ENCODE measurements at places on chromosomes 16 and 17. TPM values are rescaled to one million over a fixed set of nuclear protein-coding genes. Genes with fewer than 3 reads are reported as not detected.
A peak's percentile ranks its signal among the peaks of the same experiment; 100 is the strongest.

DNA sequence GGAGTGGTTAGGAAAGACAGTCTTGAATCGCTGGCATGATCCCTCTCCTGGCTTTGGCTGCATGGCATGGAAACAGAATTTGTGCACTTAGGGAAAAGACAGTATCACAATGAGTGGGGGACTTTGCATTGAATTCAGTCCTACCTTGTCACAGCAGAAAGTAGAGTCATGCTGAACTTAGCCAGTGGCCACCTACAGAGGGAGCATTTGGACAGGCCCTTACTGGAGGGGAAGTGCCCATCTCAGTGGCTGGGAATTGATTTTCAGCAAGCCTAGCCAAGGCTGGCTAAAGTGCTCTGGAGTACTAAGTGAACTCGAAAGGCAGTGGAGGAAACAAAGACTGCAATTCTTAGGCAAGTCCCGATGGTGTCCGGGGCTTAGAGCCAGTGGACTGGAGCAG, 364.3 kb upstream of the TOM1L1 start:
- no peak for DNase-seq

DNA sequence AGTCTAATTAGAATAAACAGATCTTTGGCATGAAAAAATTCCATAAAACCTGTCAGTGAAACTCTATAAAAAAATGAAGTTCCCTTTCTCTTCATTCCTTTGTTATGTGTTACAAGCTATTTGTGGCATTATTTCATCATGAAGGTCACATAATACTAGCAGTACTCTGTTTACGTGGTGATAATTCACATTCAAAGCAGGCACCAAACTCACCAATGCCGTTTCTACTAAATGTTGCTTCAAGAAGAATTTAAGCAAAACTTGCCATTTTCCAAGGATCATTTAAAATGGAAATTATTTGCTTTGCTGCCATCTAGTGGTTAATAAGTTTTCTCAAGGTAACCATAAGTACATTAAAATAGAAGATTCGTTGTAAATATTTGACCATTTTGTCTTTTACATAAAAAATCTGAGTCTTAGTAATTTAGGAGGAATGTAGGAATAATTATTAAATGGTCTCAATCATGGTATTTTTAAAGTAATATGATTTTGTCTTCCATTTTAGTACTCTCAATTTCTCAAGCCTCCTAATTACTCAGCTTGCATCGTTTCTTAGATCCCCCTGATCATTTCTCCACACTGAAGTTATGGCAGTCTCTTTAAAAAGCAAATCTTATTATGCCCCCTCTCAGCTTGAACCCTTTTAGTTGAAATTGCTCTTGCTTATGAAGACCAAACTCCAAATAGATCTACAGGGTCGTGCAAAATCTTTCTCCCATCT, 80.8 kb downstream of the OMG start:
- peak; percentile 92 for DNase-seq

The LDHD gene
- total RNA-seq = not detected

DNA sequence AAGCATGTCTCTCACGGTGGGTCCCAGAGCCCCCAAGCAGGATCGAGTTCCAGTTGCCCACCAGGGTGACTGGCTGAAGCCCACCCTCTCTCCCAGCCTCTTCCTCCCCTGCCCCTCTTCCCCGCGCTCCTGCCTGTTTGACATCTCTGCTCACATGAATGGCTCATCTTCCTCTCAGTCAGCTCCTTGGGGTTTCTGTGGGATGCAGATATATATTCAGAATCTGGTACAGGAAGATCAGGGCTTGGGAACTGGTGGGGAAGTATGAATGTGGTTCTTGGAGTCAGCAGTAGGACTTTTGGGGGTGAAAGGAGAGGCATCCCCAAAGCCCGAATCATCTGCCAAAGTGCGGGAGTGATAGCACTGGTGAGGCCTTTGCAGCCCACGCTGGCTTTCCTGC, 158.9 kb upstream of the CIBAR2 start:
- DNase-seq = no peak

GRCh38 chr17:66583112-66583748, 251.7 kb upstream of the CACNG5 start:
- no peak for DNase-seq

DNA sequence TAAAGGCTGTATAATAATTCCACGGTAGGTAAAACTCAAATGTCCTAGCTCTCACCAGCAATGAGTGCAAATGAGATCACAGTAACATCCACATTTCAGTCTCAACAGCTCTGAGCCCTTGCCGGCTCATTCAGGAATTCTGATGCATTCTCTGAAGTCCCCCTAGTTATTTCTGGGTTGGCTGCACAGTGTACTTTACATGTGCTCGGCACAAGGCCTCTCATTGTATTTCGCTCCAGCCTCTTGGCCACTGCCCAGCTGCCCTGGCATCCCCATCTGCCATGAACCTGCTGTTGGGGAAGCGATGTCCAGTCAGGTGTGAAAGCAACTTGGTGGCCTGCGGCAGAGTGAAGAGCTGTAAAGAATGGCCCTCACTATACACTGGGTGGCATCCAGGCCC, 14.3 kb downstream of the PRCD start:
- no peak for DNase-seq

The ALDH3A2 gene
- total RNA-seq = 7.9 TPM

DNA sequence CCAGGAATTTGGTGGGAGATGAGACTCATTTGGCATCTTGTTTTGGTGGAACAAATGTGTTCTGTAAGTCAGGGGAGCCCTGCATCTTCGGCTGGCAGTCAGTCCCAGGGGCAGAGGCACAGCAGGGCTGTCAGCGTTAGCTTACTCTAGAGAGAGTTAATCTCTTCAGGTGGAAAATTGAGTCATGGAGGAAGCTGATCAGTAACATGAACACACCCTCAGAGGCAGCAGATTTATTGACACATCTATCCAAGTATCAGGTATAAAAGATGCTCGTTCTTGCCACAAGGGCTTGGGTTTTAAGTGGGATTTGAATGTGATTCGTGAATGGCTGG, 55.2 kb downstream of the EPN2 start:
- no peak for DNase-seq

The C16orf96 gene
- total RNA-seq = not detected

The KRTAP29-1 gene
- not detected for total RNA-seq

- peak; percentile 44 for DNase-seq
Measured at GRCh38 chr16:67283039-67283825, 3.9 kb downstream of the PLEKHG4 start.

The CD300C gene
- not detected for total RNA-seq

DNA sequence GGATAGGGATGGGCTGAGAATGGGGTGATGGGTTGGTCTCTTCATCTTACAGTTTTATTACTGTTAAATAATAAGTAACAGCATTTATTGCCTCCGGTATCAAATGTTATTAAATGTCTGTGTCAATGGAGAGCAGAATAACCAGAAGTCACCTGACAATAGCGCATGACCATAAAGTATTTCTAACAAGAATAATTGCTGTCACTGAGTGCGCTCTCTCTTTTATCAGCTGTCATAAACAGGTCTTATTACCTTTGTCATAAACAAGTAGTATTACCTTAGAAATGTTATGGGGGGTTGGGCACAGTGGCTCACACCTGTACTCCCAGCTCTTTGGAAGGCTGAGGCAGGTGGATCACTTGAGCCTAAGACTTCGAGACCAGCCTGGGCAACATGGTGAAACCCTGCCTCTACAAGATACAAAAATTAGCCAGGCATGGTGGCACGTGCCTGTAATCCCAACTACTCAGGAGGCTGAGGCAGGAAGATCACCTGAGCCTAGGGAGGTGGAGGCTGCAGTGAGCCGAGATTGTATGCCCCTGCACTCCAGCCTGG, 120.6 kb downstream of the MAP2K6 start:
- DNase-seq = no peak

GRCh38 chr17:74739227-74739831, 2.3 kb downstream of the RAB37 start:
- DNase-seq = no peak

DNA sequence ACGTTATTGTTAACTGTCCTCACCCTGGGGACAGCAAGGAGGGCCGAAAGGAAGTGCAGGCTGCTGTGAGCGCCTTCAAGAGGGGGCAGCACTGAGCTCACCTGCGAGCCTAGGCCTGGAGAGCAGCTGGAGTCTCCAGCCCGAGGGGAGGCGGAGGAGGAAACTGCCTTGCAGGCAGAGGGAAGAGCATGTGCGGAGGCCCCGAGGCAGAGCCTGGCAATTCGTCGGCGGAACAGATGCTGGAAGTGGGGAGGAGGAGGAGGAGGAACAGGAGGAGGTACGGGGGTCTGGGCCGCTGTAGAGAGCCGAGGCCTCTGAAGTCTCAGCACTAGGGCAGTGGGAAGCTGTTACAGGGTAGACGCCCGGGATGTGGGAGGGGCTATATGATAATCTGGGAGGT, 49.6 kb upstream of the PLCG2 start:
- no peak for DNase-seq

DNA sequence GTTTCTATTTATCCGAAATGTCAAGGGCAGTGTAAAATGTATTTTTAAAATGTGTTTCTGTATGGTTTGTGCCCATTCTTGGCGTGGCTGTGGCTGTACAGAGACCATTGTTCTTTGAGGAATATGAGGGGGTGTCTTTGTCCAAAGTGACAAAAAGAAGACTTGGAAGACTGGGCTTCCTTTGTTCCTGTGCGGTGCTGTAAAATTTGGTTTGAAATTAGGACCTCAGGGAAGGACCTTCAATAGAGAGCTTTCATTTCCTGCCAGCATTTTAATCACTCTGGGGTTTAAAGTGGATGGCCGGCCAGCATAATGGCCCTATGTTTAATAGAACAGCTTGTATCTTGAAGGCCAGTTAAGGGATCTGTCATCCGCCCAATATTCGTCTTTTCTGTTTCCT, 190.1 kb upstream of the TBX2 start:
- no peak for DNase-seq

DNA sequence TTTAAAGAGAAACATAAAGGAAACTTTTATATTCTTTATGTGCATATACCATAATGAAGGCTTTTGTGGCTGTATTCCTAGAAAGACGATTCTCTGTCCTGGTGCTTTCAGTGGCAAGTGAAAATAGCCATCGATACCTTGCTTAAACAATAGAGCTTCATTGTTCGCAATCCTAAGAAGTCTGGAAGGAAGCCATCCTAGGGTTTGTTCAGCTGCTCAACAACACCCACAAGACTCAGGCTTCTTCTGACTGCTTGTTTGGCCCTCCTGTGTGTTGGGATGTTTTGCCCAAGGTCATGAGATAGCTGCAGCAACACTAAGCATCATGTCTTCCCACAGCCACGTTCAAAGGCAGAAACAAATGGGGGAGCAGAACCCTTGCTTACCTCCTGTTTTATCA, 36.1 kb upstream of the COX10 start:
- no peak for DNase-seq

GRCh38 chr16:27977966-27978365, 85.5 kb downstream of the GSG1L start:
- DNase-seq = peak; percentile 40

- DNase-seq = no peak
Measured at GRCh38 chr16:75452464-75453190, 11.9 kb downstream of the TMEM170A start.

The ALOX12 gene
- not detected for total RNA-seq

- no peak for DNase-seq
Measured at GRCh38 chr16:4976079-4976478, 17.9 kb downstream of the SEC14L5 start.

The GLYR1 gene
- total RNA-seq = 27.8 TPM

GRCh38 chr16:75921281-75921680, 195.0 kb upstream of the CPHXL start:
- DNase-seq = no peak

The KRT15 gene
- total RNA-seq = 3.6 TPM

DNA sequence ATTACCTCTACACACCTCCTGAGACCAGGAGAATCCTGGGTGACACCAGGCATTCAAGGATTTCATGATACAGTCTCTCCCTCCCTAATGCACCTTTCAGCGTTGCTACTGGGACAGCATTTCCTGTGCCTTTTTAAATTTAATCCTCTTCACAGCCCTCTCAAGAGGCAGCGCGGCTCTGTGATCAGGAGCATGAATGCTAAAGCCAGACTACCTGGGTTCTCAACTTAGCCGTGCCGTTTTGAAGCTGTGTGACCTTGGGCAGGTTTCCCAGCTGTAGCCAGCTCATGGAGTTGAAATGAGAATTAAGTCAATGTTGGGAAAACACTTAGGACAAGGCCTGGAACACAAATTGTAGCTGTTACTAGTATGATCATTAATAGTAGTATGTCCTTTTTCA, 191.8 kb downstream of the XYLT1 start:
- DNase-seq = no peak

DNA sequence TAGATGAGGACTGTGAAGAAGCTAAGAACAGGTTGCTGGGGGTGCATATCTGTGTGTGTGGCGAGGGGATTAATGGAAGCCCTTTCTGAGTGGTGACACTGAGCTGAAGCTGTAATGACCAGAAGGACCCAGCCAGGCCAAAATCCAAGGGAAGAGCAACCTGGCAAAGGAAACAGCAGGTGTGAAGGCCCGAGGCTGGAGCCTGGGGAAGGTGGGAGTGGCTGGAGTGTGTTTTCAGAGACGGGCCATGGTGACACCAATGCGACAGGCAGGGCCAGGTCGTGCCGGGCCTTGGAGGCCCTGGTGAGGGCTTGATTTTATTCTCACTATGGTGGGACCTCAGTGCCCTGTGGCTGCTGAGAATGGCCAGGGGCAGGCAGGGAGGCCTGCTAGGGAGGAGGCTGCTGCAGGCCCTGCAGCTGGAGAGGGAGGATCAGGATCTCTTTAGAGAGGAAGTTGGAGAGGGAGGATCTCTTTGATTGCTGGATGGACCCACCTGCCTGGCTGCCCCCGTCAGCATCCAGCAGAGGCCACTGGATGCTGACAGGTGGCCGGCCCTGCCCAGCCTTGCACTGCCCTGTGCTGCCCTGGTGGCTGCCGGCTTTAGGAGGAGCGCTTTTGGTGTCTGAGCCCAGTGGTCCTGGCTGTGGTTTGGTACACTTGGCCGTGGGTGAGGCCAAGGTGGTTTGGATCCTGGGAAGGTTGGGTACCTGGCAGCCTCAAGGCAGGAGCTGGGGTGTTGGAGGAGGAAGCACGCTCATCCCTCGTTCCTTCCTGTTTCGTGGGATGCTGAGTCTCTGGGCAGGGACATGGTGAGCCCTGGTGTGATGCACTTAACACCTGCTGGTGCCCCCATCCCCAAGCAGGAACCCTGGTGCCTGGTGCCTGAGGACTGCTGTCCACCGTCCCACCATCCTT, 188.3 kb downstream of the SEC14L1 start:
- no peak for DNase-seq

DNA sequence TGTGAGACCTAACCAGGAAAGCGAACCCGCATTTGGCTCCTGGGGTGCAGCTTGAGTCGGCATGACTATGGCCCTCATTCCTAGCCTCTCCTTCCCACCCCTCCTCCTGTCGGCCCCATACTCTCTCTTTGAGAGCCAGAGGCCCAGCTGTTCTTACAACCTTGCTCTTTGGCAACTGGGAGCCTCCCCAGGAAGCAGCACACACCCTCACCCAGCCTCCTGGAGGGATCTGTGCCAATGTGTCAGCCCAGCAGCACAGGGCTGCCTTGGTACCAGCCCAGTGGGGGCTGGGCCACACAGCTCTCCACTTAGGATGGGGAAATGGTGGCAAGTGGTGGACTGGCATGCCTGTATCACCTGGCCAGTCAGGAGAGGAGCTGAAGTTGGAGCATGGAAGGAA, 70.3 kb upstream of the LGALS9 start:
- DNase-seq = peak; percentile 29

GRCh38 chr17:27408891-27409290, 47.4 kb upstream of the KSR1 start:
- peak; percentile 38 for DNase-seq

The BCL6B gene
- total RNA-seq = not detected

GRCh38 chr17:59437791-59438281, 106.4 kb downstream of the YPEL2 start:
- no peak for DNase-seq

The ADAD2 gene
- not detected for total RNA-seq

Data from IMR-90 (cell line).